IgD-negative memory B cell (primary cell): ENCODE measurements at places on chromosomes 5 and 9. TPM values are rescaled to one million over a fixed set of nuclear protein-coding genes. Genes with fewer than 3 reads are reported as not detected.

SPINK6 gene
- not detected for polyA plus RNA-seq

ANKRD33B gene
- 1.5 TPM for polyA plus RNA-seq

GABRA1 gene
- not detected for polyA plus RNA-seq

ACTBL2 gene
- not detected for polyA plus RNA-seq

FOXI1 gene
- not detected for polyA plus RNA-seq

PDCD1LG2 gene
- 0.18 TPM for polyA plus RNA-seq

AK1 gene
- 0.10 TPM for polyA plus RNA-seq

CYSRT1 gene
- polyA plus RNA-seq, result not detected

LHX3 gene
- not detected for polyA plus RNA-seq

IRX2 gene
- polyA plus RNA-seq, result not detected

ICE1 gene
- polyA plus RNA-seq, result 20.9 TPM
